ENCODE measurements at places on chromosomes 6 and 20. TPM values are rescaled to one million over a fixed set of nuclear protein-coding genes. Genes with fewer than 3 reads are reported as not detected.

The CST1 gene
- total RNA-seq = not detected

The BPHL gene
- 10.3 TPM for total RNA-seq

The ERVFRD-1 gene
- 0.25 TPM for total RNA-seq

GRCh38 chr6:91716361-91716760, 1129.5 kb upstream of the MAP3K7 start:
- no peak overlapping the region for H3K27ac ChIP-seq
- H3K27me3 ChIP-seq = no peaks in the 10 kb centered on the region
- no peaks in the 10 kb centered on the region for H3K4me1 ChIP-seq
- H3K36me3 ChIP-seq = no peaks in the 10 kb centered on the region

DNA sequence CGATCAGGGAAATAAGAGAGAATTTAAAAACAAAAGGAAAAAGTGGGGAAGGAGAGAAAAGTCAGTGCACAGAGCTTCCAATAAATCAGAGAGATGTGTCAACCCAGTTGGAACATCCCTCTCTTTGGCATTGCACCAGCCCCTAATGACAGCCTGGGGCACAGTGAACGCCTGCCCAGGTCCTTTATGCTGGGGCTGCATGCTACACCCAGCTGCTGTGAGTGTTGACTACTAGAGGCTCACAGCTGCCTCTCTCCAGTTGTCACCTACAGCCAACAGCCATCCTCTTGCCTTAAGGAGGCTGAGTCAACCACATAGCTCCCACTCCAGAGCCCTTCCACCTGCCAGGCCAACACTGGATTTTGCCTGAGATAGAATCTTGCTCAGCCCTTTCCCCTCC, 19.0 kb downstream of the OR2H2 start:
- H3K27me3 ChIP-seq = no peaks in the 10 kb centered on the region
- DNase-seq = no peak
- no peaks in the 10 kb centered on the region for H3K36me3 ChIP-seq
- no peak overlapping the region for H3K4me3 ChIP-seq
- H3K27ac ChIP-seq = no peak overlapping the region
- H3K4me1 ChIP-seq = no peaks in the 10 kb centered on the region

DNA sequence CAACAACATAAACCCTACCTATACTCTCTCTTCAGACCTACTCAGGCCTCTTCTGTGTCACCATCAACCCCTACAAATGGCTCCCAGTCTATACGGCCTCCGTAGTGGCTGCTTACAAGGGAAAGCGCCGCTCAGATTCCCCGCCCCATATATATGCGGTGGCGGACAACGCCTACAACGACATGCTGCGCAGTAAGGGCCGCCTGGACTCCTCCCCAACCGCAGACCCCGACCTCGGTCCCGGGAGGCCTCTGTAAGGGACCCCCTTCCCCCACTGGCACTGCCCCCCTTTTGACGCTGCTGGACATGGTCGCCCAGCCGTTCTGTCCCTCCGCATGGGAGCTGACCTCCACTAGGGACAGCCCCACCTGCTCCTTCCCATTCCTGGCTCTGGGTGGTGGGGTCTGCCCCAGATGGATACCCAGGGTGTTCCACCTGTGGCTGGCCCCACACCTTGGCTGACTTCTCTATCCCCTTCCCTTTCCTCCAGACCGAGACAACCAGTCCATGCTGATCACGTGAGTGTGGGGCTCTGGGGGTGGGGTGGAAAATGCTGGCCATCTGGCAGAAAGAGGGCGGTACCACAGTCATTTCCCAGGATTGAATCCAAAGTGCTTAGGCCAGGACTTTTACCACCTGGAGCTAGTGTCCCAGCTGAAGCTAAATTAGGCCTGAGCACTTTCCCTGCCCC, 25.0 kb downstream of the MYH7B start:
- no peaks in the 10 kb centered on the region for H3K27me3 ChIP-seq
- H3K4me1 ChIP-seq = no peaks in the 10 kb centered on the region
- DNase-seq = no peak
- no peak overlapping the region for H3K4me3 ChIP-seq
- no peaks in the 10 kb centered on the region for H3K36me3 ChIP-seq

GRCh38 chr6:88704980-88705379, 258.4 kb downstream of the RNGTT start:
- H3K4me1 ChIP-seq = no peaks in the 10 kb centered on the region
- no peaks in the 10 kb centered on the region for H3K36me3 ChIP-seq
- no peak overlapping the region for H3K27ac ChIP-seq
- no peaks in the 10 kb centered on the region for H3K27me3 ChIP-seq
- H3K4me3 ChIP-seq = no peak overlapping the region

DNA sequence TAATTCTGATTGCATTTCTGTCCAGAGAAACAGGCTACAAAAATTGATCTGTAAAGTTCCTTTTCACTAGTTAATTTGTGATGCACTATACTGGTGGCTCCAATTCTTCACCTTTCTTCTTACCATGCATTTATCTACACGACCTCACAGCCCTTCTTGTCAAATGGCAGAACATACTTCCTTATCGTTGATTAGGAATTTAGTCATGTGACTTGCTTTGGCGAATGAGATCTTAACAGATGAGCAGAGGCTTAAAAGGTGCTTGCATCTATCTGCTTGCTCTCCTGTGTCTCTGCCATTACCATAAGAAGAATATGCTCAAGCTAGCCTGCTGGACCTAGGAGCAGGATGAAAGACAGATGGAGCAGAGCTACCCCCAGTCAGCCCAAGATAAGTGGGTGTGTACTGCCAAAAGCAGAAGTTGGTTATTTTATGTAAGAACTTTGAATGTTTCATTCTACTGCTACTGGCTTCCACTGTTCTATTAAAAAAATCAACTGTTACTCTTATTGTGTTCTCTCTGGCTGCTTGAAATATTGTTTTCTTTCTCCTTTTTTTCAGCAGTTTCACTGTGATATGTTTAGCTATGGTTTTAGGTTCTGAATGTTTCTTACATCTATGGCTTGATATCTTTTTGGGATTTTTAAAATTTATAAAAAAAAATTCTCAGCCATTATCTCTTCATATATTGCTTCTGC, 40.2 kb upstream of the RBM24 start:
- no peaks in the 10 kb centered on the region for H3K4me1 ChIP-seq
- no peak for DNase-seq
- no peaks in the 10 kb centered on the region for H3K36me3 ChIP-seq
- no peaks in the 10 kb centered on the region for H3K27me3 ChIP-seq

DNA sequence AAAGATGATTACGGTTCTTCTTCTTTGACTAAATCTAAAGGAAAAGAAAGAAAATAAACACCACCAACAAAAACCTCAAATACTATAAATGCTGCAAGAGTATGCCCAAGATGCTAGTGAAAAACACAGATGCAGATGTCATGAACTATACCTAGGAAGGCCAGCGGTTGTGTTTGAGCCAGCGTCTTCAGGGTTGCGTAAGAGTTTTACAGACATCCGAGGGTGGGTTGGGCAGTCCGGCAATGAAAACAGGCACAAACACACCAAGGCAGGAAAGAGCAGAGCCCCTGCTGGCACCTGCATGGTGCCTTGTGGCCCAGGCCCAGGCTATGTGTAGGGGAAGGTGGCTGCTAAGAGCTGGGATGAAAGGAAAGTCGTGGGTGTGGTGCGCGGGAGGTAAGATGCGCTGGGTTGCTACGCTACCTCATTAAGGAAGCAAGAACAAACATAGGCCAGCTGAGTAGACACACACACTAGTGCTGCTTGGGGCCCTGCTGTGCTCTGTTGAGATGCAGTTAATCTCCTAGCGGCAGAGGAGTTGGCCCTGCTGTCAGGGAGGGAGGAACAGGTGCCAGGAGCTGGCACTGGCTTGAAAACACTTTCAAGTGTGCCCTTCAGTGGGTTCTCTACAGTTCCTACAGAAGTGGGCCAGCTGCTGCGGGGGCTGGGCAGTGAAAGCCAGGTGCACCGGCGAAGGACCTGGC, 170.2 kb upstream of the PLN start:
- H3K4me1 ChIP-seq = no peaks in the 10 kb centered on the region
- no peaks in the 10 kb centered on the region for H3K27me3 ChIP-seq
- no peaks in the 10 kb centered on the region for H3K36me3 ChIP-seq
- no peak for DNase-seq
- no peak overlapping the region for H3K27ac ChIP-seq

DNA sequence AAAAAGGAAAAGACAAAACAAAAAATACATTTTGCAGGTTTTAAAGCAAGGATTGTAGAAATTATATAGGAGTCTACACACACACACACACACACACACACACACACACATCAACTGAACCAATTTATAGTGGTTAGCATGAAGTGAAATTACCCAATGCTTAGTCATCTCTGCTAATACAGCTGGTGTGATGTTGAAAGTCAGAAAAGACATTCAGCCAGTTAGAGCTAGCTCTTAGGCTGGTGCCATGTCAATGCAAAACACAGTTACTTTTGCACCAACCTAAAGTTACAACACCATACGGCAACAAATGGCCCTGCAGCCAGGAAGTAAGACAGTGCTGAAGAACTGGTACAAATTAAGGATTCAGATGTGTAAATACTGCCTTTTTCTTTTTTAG, 15.2 kb downstream of the FAM210B start:
- DNase-seq = no peak
- H3K4me1 ChIP-seq = no peaks in the 10 kb centered on the region
- H3K27ac ChIP-seq = no peak overlapping the region

DNA sequence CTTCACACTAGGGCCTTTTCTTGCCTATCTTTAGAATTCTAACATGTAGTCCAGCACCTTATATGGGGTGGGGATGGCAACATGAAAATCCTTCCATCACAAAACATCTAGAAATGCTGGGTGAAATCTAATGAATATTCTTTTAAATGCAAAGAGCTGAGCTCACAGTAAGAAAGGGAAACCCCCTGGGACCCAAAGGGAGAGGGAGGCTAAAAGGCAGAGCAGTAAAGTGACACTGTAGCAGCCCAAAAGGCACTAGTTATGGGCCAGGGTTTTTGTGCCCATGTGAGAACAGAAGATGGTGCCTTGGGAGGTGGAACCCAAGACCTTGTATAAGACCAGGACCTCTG, 66.7 kb downstream of the TRAM2 start:
- H3K4me1 ChIP-seq = peaks cover 47% of the 10 kb centered on the region
- no peak for DNase-seq
- H3K27me3 ChIP-seq = no peaks in the 10 kb centered on the region

DNA sequence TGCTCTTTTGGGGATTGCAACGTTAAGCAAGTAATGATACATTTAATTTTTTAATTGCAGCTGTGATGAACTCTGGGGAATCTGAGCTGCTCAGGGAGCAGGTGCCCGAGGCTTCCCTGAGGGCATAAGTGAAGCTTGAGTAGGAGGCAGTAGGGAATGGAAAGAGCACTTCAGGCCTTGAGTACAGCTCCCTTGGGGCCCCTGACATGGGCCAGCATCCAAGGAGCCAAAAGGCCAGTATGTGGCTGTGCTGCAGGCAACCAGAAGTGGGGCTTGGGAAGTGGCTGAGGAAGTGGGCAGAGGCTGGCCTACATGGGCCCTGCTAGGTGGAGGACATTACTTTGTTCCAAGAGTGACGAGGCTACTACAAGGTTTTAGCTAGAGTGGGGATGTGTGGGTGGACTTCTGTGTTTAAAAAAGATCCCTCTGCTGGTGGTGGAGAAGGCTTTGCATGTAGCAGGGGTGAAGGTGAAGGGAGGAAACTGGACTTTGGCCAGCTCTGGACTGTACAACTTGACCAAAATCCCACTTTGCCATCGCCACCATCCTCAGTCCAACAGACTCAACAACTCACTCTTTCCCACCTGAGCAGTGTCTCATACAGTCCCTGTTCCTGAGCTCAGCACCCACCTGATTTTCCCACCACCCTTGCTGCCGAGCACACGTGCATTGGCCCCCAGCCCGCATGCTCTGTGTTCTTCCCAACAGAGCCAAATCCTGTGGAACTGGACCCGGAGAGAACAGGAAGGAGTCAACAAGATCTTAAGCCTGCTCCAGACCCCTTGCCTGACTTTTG, 10.9 kb upstream of the ZNF831 start:
- H3K36me3 ChIP-seq = no peaks in the 10 kb centered on the region
- H3K27me3 ChIP-seq = no peaks in the 10 kb centered on the region
- peaks cover 59% of the 10 kb centered on the region for H3K4me1 ChIP-seq
- no peak overlapping the region for H3K27ac ChIP-seq
- no peak overlapping the region for H3K4me3 ChIP-seq
- DNase-seq = peak; percentile 64

GRCh38 chr6:31498748-31499147, 803 bp downstream of the MICB start:
- H3K4me1 ChIP-seq = peaks cover 7% of the 10 kb centered on the region
- no peak overlapping the region for H3K4me3 ChIP-seq
- DNase-seq = no peak
- no peaks in the 10 kb centered on the region for H3K27me3 ChIP-seq
- H3K27ac ChIP-seq = no peak overlapping the region
- H3K36me3 ChIP-seq = no peaks in the 10 kb centered on the region

DNA sequence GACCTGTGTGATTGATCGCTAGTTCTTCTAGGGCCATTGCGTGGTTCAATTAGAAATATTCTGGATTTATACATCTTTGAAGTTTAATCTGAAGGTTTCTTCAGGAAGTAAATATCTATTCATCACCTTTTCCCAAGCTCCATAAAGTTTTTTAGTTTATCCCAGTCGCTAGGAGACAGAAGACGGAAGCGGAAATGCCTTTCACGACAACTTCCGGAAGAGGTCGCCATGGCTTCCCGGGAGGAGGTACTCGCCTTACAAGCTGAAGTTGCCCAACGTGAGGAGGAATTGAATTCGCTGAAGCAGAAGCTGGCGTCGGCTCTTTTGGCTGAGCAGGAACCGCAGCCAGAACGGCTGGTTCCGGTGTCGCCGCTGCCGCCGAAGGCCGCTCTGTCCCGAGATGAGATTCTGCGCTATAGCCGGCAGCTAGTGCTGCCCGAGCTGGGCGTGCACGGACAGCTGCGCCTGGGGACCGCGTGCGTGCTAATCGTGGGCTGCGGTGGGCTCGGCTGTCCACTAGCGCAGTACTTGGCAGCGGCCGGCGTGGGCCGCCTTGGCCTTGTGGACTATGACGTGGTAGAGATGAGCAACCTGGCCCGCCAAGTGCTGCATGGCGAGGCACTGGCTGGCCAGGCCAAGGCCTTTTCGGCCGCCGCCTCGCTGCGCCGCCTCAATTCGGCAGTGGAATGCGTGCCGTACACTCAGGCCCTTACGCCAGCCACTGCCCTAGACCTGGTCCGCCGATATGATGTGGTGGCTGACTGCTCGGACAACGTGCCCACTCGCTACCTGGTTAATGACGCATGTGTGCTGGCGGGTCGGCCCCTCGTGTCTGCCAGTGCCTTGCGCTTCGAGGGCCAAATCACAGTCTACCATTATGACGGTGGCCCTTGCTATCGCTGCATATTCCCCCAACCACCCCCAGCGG, at the start of gene MOCS3:
Gene MOCS3, plus strand, starts transcription at position 204 of the 928 bp plus-strand sequence. Its CDS starts 25 bp downstream, at position 229.
- H3K36me3 ChIP-seq = no peaks in the 10 kb centered on the region
- peak within 1 kb of the TSS; percentile 90 for H3K27ac ChIP-seq
- H3K27me3 ChIP-seq = no peaks in the 10 kb centered on the region
- peak within 1 kb of the TSS; percentile 88 for H3K4me3 ChIP-seq
- peaks cover 54% of the 10 kb centered on the region for H3K4me1 ChIP-seq

DNA sequence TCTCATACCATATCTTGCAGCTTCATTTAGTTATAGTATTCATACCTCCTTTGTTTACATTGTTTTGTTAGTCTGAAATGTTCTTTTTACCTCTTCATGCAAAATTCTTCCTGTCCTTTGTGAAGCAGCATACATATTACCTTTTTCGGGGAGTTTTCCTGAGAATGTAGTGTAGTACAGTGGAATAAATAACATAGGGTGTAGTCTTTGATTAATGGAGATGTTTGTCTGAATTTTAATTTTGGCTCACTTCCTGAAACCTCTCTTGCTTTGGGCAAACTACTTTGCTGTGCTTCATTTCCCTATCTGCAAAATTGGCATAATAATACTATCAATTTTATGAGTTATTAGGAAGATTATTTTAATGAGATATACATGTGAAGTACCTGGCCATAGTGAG, 5.6 kb downstream of the MACROD2 start:
- no peak for DNase-seq
- peaks cover 7% of the 10 kb centered on the region for H3K4me1 ChIP-seq
- no peaks in the 10 kb centered on the region for H3K36me3 ChIP-seq
- H3K27ac ChIP-seq = no peak overlapping the region

Measured in vagina (tissue), 2 donors.